Activated CD4-positive, alpha-beta memory T cell treated with anti-CD3 and anti-CD28 coated beads for 36 hours (primary cell): ENCODE measurements at places on chromosomes 12 and 14. TPM values are rescaled to one million over a fixed set of nuclear protein-coding genes. Genes with fewer than 3 reads are reported as not detected.

DNA sequence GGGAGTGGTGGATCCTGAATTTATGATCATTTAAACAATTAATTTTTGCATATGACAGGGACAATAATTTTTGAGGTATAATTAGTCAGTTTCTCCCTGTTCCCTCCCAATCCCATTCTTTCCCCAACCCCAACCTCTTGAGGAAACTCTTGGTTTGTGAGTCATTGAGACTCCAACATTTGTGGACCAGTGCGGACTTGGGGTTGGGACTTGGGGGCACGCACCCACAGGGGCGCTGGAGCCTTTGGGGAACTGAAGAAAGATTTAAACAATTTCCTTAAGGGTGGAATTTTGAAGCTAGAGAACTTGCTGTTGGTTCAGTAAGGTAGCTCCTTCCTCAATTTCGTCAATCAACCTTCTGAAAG lies 17.4 kb upstream of the PTGR2 start:
- DNase-seq, result no peak
- H3K4me1 ChIP-seq, result peaks cover 12% of the 10 kb centered on the region
- no peak overlapping the region for H3K4me3 ChIP-seq
- no peaks in the 10 kb centered on the region for H3K27me3 ChIP-seq

GRCh38 chr12:24960222-24960855 lies 11.4 kb upstream of the BCAT1 start:
- no peak overlapping the region for H3K4me3 ChIP-seq
- peak; percentile 71 for DNase-seq
- H3K36me3 ChIP-seq, result no peaks in the 10 kb centered on the region
- H3K27ac ChIP-seq, result no peak overlapping the region
- peaks cover 14% of the 10 kb centered on the region for H3K4me1 ChIP-seq

DNA sequence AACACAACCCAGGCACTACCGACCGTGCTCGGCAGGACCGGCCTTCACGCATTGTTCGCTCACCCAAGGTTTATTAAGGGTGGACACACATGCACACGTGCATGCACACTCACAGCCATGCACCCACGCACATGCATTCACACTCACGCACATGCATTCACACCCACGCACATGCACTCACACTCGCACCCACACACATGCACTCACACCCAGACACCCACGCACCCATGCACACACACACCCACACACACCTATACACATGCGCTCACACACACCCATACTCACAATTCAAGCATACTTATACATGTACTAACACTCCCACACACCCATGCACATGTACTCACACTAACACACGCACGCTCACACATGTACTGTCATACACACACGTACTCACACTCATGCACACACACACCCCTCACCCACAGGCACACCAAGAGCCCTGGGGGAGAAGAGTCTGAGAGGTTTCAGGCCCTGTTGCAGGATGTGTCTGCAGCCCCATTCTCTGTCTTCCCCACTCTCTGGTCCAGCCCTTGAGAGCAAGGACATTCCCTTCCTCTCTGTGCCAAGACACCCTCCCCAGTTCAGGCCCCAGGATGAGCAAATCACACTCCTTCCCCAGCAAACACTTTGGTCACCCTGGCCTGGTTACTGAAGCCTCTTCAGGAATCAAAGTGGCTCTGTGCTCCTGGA lies 49.4 kb upstream of the BCL11B start:
- peaks cover 4% of the 10 kb centered on the region for H3K4me1 ChIP-seq
- H3K36me3 ChIP-seq, result no peaks in the 10 kb centered on the region
- H3K27ac ChIP-seq, result no peak overlapping the region
- H3K4me3 ChIP-seq, result no peak overlapping the region
- no peak for DNase-seq
- H3K27me3 ChIP-seq, result no peaks in the 10 kb centered on the region

DNA sequence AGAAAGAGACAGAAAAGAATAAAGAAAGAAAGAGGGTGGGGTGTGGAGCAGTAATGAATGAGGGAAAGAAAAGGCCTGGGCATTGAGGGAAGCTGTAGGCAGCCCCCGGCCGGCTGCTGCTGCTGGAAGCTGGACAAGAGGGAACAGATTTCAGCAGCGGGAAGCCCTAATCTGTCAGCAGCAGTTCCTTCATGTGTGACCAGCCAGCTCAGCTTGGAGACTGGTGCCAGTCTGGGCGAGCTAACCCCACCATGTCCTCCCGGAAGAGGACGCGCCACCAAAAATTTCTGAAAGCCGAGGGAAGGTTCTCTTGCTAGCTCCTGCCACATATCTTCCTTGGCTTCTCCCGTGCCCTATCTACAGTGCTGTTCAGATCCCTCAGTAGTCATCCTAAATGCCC lies 236.8 kb downstream of the GRIN2B start:
- no peaks in the 10 kb centered on the region for H3K36me3 ChIP-seq
- DNase-seq, result no peak
- H3K27me3 ChIP-seq, result peaks cover 13% of the 10 kb centered on the region
- H3K4me1 ChIP-seq, result no peaks in the 10 kb centered on the region
- H3K27ac ChIP-seq, result no peak overlapping the region

- no peak overlapping the region for H3K4me3 ChIP-seq
- no peaks in the 10 kb centered on the region for H3K27me3 ChIP-seq
- H3K27ac ChIP-seq, result no peak overlapping the region
- DNase-seq, result no peak
Measured at GRCh38 chr12:131897875-131898274, 3.5 kb downstream of the ULK1 start.

DNA sequence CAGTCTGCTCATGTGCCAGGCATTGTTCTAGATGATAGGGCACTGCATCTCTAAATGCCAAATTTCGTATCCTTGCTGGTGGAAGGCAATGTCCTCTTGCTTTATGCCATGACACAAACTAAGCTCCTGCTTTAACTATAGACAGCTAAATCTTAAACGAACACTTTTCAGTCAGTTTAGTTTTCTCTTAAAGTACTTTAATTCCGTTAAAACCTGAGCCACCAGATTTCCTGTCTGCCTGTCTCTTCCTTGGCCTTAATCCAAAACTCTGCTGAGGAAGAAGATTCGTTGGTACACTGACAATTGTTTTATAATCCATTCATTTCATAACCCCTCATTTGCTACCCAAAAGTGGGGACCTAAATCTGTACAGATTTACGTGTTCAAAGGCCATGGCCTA lies 194.4 kb upstream of the BCL2L14 start:
- no peak for DNase-seq
- H3K36me3 ChIP-seq, result peaks cover 59% of the 10 kb centered on the region
- no peak overlapping the region for H3K4me3 ChIP-seq
- peak overlapping the region; percentile 62 for H3K27ac ChIP-seq
- H3K4me1 ChIP-seq, result peaks cover 60% of the 10 kb centered on the region
- no peaks in the 10 kb centered on the region for H3K27me3 ChIP-seq

- no peak for DNase-seq
- peaks cover 3% of the 10 kb centered on the region for H3K36me3 ChIP-seq
- no peak overlapping the region for H3K27ac ChIP-seq
- no peak overlapping the region for H3K4me3 ChIP-seq
Measured at GRCh38 chr14:53398616-53399015, 245.5 kb upstream of the DDHD1 start.

VPS37B gene
- 10.0 TPM for total RNA-seq

MYRFL gene
- not detected for total RNA-seq
